Activated naive CD4-positive, alpha-beta T cell (primary cell): ENCODE measurements at places on chromosomes 4 and X.

- no peak for DNase-seq
Measured at GRCh38 chr4:168162604-168163003, 70.3 kb downstream of the ANXA10 start.

GRCh38 chr4:147332091-147332490 lies 148.8 kb upstream of the EDNRA start:
- no peak for DNase-seq

GRCh38 chr4:85828027-85828890 lies 353.3 kb downstream of the ARHGAP24 start:
- no peak for DNase-seq

- no peak for DNase-seq
Measured at GRCh38 chrX:11040405-11040804, 70.7 kb upstream of the HCCS start.

DNA sequence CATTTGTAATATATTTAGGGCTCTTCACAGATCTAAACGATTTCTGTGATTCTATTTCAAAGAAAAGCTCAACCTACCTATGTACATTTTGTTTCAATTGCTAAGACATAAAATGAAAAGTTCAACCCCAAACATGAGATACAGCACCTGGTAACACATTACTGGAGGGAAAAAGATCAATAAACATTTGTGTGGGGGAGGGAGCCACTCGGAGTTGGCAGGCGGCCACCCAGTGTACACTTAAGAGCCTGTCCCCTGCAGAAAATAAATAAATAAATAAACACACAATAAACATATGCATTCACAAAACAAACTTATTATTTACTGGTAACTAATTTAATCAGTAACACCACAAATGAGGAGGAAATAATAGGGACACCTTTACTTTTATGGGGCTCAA lies 19.3 kb downstream of the PRSS48 start:
- DNase-seq = no peak
